ENCODE measurements at places on chromosomes 4 and X.

GRCh38 chrX:110341189-110342035 lies 17.2 kb upstream of the RTL9 start:
- no peak for DNase-seq

DNA sequence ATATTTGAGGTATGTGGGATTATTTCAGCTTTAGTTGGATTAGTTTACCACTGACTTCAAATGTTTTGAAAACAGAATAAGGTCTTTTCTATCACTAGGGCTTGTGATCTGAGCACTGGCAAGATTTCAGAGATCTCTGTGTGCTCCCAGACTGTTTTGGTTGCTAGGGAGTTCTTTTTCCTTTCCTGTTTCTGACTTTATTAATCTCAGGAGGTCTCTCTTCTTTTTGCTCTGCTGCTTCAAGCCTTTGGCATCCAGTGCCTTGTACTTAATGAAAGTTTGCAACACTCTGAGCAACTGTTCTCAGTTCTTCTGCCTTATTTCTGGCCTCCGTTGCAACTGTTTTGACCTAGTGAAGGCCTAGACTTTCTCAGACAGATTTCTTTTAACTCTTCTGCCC lies 32.1 kb upstream of the PAQR3 start:
- DNase-seq = no peak

- DNase-seq = no peak
Observed at GRCh38 chr4:4992833-4993232, 26.4 kb downstream of the CYTL1 start.

GRCh38 chr4:35725131-35725530 lies 519.2 kb downstream of the ARAP2 start:
- no peak for DNase-seq

Measured in GOT3 (cell line).